GM23338 (cell line): ENCODE measurements at places on chromosomes 1 and 21. TPM values are rescaled to one million over a fixed set of nuclear protein-coding genes. Genes with fewer than 3 reads are reported as not detected.

DNA sequence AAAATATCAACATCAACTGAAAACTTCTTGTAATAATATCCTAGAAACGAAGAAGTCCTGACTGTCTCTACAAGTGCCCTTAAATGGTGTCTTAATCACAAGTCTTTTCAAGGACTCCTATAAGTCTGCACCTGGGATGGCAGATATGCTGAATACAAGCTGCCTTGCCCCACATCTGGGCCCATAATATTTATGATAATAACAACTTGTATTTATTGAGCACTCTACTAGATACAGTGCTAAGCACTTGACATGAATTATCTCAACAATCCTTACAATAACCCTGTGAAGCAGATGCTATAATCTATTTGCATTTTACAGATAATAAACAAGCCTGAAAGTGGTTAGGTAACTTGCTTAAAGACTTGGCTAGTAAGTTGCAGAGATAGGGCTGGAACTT is 78.0 kb upstream of the ZNF648 start:
- no peak overlapping the region for H3K4me3 ChIP-seq
- H3K27ac ChIP-seq: no peak overlapping the region
- no peak for DNase-seq
- H3K4me1 ChIP-seq: peaks cover 28% of the 10 kb centered on the region

DNA sequence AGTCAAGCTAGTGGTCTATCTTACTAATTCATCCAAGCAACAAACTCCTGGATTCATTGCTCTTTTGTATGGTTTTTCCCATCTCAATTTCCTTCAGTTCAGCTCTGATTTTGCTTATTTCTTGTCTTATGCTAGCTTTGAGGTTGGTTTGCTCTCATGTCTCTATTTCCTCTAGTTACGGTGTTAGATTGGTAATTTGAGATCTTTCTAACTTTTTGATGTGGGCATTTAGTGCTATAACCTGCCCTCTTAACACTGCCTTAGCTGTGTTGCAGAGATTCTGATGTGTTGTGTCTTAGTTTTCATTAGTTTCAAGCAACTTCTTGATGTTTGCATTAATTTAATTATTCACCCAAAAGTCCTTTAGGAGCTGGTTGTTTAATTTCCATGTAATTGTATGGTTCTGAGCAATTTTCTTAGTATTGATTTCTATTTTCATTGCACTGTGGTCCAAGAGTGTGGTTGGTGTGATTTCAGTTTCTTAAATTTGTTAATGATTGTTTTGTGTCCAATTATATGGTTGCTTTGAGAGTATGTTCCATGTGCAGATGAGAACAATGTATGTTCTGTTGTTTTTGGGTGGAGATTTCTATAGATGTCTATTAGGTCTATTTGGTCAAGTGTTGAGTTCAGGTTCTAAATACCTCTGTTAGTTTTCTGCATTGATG is 154.6 kb downstream of the PLPPR5 start:
- H3K4me3 ChIP-seq: no peak overlapping the region
- H3K4me1 ChIP-seq: peaks cover 9% of the 10 kb centered on the region
- no peak overlapping the region for H3K27ac ChIP-seq
- DNase-seq: no peak

GRCh38 chr21:35168735-35169134 is 119.6 kb upstream of the RUNX1 start:
- no peak overlapping the region for H3K27ac ChIP-seq
- H3K4me3 ChIP-seq: no peak overlapping the region
- H3K4me1 ChIP-seq: peaks cover 5% of the 10 kb centered on the region; the same call in 1 of the 2 replicates
- peak; percentile 3 for DNase-seq

- no peaks in the 10 kb centered on the region for H3K27me3 ChIP-seq
- no peak for DNase-seq
- H3K36me3 ChIP-seq: peaks cover 64% of the 10 kb centered on the region
Observed at GRCh38 chr1:15639262-15639661, 22.0 kb downstream of the DDI2 start.

The LRRC53 gene
- not detected in 2 replicates for total RNA-seq
